ENCODE measurements at places on chromosomes 16 and 17.

- DNase-seq = peak; percentile 54
These were observed 3.6 kb upstream of the HS3ST3B1 start for GRCh38 chr17:14297161-14297851.

DNA sequence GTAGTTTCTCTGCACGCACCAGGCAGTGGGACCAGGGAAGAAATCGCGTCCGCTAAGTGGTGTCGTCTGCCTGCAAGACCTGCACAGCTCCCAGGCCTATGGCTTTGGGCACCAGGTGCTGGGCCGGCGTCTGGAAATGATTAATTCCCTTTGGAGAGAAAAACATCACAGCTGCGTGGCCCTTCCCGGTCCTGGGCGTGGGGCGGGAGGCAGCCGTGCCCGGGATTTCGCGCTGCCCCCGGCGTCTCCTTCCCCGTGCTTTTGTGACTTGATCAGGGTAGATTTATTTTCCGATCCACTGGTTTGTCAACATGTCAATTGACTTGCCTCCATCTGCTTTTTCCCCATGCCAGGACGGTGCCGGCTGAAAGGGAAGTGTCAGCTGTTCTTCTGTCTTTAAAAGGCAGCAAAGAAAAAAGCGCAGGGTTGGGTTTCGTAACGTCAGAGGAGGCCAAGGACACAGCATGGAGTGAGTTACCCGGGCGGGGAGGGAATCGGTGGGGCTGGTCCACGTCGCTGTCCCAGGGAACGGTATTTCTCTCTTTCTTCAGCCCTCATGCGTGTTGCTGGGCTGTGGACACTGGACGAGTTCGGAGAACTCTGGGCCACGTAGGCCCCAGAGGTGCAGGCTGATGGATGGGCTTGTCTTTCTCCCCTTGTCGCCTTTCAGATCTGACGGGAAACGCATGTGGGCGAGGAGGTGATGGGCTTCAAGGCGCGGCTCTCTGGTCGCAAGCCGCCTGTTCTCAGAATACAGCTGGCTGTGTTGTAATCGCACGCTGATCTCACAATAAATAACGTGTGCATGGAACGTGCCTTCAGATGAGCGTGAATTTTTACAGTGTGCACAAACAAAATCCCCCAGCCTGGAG lies 188.1 kb upstream of the ZNF469 start:
- DNase-seq = peak; percentile 35

GRCh38 chr16:3530371-3530914 lies 29.6 kb downstream of the CLUAP1 start:
- DNase-seq = no peak

GRCh38 chr16:13961099-13961811 lies 41.3 kb downstream of the ERCC4 start:
- DNase-seq = no peak

GRCh38 chr16:62370445-62370844 lies 334.2 kb upstream of the CDH8 start:
- DNase-seq = no peak

- DNase-seq = no peak
These were observed 1.3 kb downstream of the PSMD3 start for GRCh38 chr17:39981766-39982375.

GRCh38 chr16:49274591-49274990 lies 7.0 kb downstream of the CBLN1 start:
- no peak for DNase-seq

GRCh38 chr17:77875051-77875780 lies 83.3 kb upstream of the TNRC6C start:
- DNase-seq = no peak

DNA sequence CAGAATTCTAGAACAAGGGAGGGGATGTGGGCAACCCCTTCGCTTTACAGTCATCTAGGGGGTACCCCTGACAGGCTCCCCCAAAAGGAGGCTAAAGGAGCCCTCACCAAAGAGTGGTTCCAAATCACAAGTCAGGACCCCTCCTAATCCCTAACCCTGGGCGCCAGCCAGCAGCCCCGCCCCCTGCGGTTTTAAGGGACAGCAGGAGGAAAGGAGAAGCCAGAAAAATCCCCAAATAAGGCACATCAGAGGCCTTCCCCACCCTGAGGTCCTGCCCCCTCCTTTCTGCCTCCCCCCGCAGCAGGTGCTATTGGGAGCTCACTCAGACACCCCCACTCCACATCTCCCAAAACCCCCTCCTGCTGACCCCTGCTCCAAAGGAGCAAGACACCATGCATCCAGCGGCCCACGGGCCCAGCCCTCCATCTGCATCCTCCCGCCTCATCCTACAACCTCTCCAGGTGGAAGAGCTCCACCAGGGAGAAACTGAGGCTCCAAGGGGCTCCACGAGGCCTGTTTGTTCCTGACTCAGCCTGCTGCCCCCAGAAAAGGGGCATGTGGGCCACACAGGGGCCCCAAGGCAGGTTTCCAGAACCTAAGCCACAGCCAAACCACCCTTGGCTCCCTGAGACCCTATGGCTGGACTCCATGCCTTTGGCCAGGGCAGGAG lies 93.5 kb downstream of the GOSR1 start:
- no peak for DNase-seq

DNA sequence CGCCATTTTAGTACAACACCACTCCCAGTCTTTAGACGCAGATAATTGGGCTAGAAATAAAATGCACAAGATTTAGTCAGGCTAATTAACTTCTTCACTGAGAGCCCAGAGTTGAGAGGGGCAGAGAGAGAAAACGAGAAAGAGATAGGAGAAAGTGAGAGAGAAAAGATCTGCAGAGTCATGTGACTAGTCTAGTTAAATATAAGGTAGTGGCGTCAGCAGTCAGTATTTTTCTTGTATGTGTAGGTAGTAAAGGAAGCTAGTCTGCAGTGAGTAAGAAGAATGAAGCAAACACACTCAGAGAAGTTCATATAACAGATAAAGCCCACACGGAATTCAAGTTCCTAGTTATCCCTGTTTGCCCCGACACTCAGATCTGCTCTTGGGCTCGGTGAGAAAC lies 392.6 kb upstream of the ERCC4 start:
- no peak for DNase-seq

GRCh38 chr16:80104401-80104800 lies 436.4 kb upstream of the DYNLRB2 start:
- no peak for DNase-seq

DNA sequence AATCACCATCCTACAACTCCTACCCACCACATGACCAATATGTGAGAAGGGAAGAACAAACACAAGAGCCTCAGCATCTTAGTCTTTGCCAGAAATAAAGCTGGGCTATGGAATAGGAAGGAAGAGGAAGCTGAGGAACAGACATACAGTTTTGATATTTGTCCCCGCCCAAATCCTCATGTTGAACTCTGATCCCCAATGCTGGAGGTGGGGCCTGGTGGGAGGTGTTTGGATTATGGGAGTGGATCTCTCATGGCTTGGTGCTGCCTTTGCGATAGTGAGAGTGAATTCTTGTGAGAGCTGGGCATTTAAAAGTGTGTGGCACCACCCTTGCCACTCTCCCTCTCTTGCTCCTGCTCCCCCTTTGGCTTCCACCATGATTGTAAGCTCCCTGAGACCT lies 52.4 kb upstream of the NLK start:
- DNase-seq = no peak

GRCh38 chr16:49021136-49021535 lies 260.5 kb downstream of the CBLN1 start:
- DNase-seq = no peak

DNA sequence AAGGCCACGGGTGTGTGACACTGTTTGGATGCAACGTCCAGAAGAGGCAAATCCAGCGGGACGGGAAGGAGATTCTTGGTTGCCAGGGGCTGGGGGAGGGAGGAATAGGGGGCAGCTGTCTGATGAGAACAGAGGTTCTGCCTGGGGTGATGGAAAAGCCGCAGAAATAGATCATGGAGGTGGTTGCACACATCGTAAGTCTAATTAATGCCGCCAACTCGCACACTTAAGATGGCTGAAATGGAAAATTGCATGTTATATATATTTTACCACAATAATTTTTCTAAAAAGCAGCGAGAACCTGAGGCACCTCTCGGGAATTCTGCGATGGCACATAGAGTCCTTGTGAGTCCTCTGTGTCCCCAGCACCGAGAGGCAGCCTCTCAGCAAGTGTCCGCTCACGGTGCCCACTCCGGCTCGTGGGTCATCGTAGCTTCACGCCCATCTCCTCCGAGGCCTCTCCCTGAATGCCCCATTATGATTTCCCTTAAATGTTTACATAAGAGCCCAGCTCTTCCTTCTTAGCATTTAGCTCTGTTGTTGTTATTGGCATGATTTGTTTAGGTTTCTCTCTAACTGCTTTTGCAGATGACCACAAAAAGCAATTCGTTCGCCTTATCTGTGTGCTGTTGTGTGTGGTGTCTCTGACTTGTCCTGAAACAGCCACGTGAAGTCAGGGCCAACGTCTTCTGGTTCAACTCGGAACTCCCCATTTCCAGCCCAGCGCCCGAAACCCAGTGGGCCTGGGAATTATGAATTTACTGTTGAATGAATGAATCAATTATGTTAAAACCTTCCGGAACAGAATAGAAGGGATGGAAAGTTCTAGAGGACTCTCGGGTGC lies 7.7 kb downstream of the WFDC1 start:
- no peak for DNase-seq

DNA sequence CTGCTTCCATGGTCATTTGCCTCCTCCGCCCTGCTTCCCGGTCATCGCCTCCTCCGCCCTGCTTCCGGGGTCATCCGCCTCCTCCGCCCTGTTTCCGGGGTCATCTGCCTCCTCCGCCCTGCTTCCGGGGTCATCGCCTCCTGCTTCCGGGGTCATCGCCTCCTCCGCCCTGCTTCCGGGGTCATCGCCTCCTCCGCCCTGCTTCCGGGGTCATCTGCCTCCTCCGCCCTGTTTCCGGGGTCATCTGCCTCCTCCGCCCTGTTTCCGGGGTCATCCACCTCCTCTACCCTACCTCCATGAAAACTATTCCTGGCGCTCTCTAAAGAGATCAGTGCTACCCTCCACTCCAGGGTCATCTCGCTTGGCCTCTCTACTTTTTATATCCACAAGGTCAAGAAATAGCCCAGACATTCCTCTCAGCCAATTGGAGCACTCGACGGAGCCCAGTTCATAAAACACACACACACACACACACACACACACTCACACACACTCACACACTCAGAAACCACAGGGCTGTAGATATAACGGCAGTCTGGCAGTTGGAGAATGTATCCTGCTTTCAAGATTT lies 44.8 kb downstream of the TRARG1 start:
- no peak for DNase-seq
